ENCODE measurements at places on chromosomes 1 and 21. TPM values are rescaled to one million over a fixed set of nuclear protein-coding genes. Genes with fewer than 3 reads are reported as not detected.
A peak's percentile ranks its signal among the peaks of the same experiment; 100 is the strongest.

DNA sequence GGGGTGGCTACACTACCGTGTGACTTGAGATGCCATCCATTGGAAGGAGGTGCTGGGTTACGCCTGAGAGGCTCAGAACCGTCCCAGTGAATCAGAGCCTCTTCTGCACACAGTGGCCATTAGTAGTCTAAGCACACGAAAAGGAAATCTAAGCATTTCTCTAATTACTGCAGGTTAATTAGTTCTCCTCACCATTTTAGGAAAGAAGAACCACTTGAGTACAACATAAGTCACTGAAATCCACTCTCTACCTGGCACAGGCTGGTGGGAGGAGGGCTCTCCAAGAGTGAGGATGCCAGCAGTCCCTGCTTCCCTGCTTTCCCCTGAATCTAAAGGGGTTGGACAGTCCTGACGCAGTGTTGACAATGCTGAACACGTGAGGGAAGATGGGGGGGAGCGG lies 606.3 kb downstream of the NPHP4 start:
- no peak overlapping the region for H3K27ac ChIP-seq
- no peaks in the 10 kb centered on the region for H3K27me3 ChIP-seq
- DNase-seq = no peak

GRCh38 chr1:53568540-53568939 lies 109.3 kb downstream of the DMRTB1 start:
- peaks cover 28% of the 10 kb centered on the region for H3K4me1 ChIP-seq
- H3K4me3 ChIP-seq = no peak overlapping the region
- no peak overlapping the region for H3K27ac ChIP-seq
- no peaks in the 10 kb centered on the region for H3K27me3 ChIP-seq
- no peak for DNase-seq

The INSRR gene
- 0.08 TPM for total RNA-seq

DNA sequence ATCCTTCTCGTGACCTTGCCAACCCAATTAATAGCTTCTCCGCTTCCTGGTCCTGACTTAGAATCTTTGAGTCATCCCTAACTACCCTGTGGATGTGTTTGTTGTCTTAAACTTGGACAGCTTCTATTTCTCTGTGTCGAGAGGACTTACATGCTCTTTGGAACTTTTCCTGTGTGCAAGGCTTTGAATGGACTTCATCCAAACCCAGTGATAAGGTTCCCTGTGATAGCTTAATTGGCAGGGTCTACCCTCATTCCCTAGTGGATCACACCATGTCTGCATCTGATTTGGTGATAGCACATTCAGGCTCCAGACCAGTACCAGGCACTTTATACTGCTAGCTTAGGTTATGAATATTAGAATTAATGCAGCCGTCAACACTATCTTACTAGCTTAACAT lies 378.2 kb upstream of the KAZN start:
- no peak overlapping the region for H3K4me3 ChIP-seq
- H3K4me1 ChIP-seq = no peaks in the 10 kb centered on the region
- no peak for DNase-seq
- no peaks in the 10 kb centered on the region for H3K36me3 ChIP-seq
- no peak overlapping the region for H3K27ac ChIP-seq

DNA sequence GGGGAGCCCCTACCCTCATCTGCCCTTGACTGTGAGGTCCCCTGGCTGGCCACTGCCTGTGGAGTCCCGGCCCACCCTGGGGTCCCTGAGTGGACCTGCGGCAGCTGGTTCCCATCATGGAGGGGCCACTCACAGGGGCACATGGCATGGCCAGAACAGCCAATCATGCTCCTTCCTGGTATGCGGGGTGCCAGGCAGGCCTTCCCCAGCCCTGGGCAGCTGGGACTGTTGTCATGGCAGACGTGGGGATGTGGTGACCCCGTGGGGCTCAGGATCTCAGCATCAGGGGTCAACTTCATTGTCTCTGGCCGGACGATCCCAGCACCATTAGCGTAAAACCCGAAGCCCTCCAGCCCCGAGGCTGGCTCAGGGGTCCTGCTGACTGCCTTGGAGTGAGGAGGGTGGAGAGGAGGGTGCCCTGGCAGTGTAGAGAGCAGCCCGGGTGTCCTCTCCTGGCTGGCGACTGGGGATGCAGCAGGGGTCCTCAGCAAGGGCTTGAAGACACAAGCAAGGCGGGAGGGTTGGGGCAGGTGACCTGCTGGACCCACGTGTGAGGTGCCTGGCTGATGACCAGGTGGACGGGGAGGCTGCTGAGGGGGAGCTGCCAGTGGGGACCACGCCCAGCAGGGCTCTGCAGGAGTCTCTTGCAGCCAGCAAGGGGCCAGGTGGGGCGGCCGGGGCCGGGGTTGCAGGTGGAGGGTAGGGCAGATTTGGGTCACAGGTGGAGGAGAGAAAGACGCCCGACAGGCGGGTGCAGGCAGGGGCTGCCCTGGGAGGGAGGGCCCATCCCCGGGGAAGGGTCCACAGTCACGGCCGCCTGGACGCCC lies 45.1 kb downstream of the TRIM11 start:
- H3K27ac ChIP-seq = no peak overlapping the region
- no peak overlapping the region for H3K4me3 ChIP-seq
- peaks cover 7% of the 10 kb centered on the region for H3K4me1 ChIP-seq
- no peak for DNase-seq
- H3K36me3 ChIP-seq = no peaks in the 10 kb centered on the region
- H3K27me3 ChIP-seq = no peaks in the 10 kb centered on the region

GRCh38 chr1:19577561-19577960 lies 66.5 kb upstream of the NBL1 start:
- H3K27ac ChIP-seq = no peak overlapping the region
- H3K36me3 ChIP-seq = no peaks in the 10 kb centered on the region
- no peak for DNase-seq
- no peaks in the 10 kb centered on the region for H3K4me1 ChIP-seq
- H3K27me3 ChIP-seq = peaks cover 33% of the 10 kb centered on the region

GRCh38 chr1:53274026-53274425 lies 35.7 kb upstream of the MAGOH start:
- H3K4me3 ChIP-seq = no peak overlapping the region
- H3K36me3 ChIP-seq = no peaks in the 10 kb centered on the region
- no peak overlapping the region for H3K27ac ChIP-seq
- no peaks in the 10 kb centered on the region for H3K4me1 ChIP-seq

GRCh38 chr1:160800645-160801408 lies 4.9 kb downstream of the LY9 start:
- H3K4me1 ChIP-seq = no peaks in the 10 kb centered on the region
- no peak overlapping the region for H3K27ac ChIP-seq

DNA sequence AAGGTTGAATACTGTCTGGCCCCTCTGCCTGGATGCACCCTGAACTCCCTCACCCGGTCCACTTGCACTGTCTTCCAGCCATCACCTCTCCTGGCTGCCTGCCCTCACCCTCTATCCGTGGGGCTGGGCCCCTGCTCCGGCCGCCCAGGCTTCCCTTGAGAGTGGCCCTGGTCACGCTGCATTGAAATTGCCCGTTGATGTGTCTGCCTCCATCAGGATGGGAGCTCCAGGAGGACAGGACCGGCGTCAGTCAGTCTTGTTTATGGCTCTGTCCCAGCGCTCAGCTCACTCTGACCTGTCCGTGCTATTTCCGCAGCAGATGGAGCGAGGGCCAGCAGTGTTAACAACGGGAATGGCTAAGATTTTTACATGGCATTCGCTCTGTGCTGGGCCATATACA lies 34.9 kb downstream of the FOXO6 start:
- H3K27me3 ChIP-seq = peaks cover 25% of the 10 kb centered on the region
- DNase-seq = no peak
- no peak overlapping the region for H3K4me3 ChIP-seq
- no peak overlapping the region for H3K27ac ChIP-seq

The TMEM200B gene
- 22.5 TPM for total RNA-seq

GRCh38 chr1:159879136-159879535 lies 16.7 kb upstream of the VSIG8 start:
- no peaks in the 10 kb centered on the region for H3K27me3 ChIP-seq
- H3K27ac ChIP-seq = no peak overlapping the region
- DNase-seq = no peak
- H3K36me3 ChIP-seq = no peaks in the 10 kb centered on the region
- no peaks in the 10 kb centered on the region for H3K4me1 ChIP-seq
- no peak overlapping the region for H3K4me3 ChIP-seq

DNA sequence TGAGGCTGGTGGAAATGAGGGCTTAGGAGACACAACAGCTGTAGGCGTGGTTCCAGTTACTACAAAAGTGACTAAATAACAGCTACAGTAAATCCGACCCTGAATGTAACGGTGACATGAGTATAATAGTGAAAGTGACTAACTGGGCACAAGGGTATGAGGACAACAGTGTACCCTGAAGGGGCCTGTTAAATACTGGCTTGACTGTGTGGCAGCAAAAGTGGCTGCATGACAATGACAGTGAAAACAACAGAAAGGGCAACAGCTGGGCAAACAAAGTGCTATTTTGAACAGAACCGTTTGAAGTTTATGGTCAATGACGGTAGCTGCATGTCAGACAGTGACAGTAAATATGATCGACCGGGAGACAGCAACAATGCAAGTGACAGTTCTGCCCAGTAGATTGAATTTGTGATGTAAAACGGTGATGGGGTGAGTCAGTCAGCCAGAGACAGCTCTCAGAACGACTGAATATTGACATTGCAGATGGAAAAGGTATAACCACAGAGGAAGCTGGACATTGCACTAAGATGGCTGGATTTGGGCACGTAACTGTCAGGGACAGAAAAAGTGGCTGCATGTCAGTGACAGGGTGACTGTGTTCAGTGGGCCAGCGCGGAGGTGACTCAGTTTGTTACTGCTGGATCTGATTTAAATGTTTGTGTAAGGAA lies 1.2 kb upstream of the ZBTB40 start:
- no peaks in the 10 kb centered on the region for H3K36me3 ChIP-seq
- peaks cover 73% of the 10 kb centered on the region for H3K4me1 ChIP-seq
- DNase-seq = no peak
- no peaks in the 10 kb centered on the region for H3K27me3 ChIP-seq
- peak overlapping the region; percentile 98 for H3K27ac ChIP-seq

- H3K27ac ChIP-seq = no peak overlapping the region
- H3K4me3 ChIP-seq = no peak overlapping the region
- H3K4me1 ChIP-seq = peaks cover 19% of the 10 kb centered on the region
- no peaks in the 10 kb centered on the region for H3K36me3 ChIP-seq
These were observed 59.5 kb downstream of the KCNN3 start for GRCh38 chr1:154810571-154810970.

DNA sequence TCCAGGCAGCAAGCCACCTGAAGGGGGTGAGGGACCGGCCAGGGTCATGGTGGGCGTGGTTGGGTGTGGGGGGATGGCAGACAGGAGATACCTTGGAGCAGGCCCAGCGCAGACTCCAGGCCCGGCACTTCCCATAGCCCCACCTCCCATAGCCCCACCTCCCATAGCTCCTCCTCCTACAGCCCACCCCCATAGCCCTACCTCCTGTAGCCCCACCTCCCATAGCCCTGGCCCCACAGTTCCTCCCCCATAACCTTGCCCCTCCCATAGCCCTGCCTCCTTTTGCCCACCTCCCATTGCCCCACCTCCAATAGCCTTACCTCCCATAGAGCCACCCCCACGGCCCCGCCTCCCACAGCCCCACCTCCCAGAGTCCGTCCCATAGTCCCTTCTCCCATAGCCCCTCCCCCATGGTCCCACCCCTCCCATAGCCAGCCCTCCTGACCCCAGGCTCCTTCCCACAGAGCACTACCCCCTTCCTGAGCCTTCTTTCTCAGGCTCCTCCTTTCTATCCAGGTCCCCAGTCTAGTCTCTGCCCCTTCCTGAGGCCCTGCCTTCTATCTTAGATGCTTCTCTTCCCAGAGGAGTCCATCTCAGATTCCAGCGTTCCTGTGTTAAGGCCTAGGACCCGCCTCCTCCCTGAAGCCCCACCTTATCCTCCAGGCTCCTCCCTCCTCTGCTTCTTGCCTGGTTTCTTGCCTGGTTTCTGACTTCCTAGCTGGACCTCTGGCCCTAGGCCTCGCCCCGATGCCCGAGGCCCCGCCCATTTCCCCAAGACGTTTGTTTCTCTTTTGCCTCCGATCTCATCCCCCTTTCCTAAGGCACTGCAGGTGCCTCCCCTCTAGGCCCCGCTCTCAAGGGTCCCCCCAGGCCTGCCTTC lies 46.8 kb downstream of the PTPRU start:
- no peaks in the 10 kb centered on the region for H3K27me3 ChIP-seq
- H3K4me3 ChIP-seq = no peak overlapping the region
- no peak for DNase-seq
- H3K27ac ChIP-seq = no peak overlapping the region

- H3K27ac ChIP-seq = no peak overlapping the region
- DNase-seq = no peak
- H3K36me3 ChIP-seq = no peaks in the 10 kb centered on the region
- no peaks in the 10 kb centered on the region for H3K27me3 ChIP-seq
- no peak overlapping the region for H3K4me3 ChIP-seq
These were observed 311.8 kb downstream of the SIPA1L2 start for GRCh38 chr1:232318143-232318542.

DNA sequence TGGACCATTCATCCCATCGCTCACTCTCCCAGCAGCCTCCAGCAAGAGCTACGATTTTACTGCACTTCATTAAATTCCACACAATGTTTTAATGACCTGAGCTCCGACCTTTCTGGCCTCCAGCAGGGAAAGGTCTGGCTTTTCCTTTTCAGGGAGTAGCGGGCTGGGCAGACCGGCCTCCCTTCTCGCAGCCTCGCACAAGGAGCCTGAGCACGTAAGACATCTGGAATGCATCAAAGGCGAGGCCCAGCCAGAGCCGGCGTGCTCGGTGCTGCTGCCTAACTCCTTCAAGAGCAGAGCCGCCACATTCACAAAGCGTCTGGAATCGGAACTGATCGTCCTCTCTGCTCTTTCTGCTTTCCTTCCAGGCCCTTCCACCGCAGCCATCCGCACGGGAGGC lies 32.5 kb upstream of the FHAD1 start:
- no peaks in the 10 kb centered on the region for H3K36me3 ChIP-seq
- no peak for DNase-seq
- H3K27ac ChIP-seq = peak overlapping the region; percentile 85
- H3K4me1 ChIP-seq = peaks cover 33% of the 10 kb centered on the region

- peaks cover 6% of the 10 kb centered on the region for H3K4me1 ChIP-seq
- DNase-seq = no peak
- H3K27ac ChIP-seq = no peak overlapping the region
- H3K27me3 ChIP-seq = no peaks in the 10 kb centered on the region
- no peaks in the 10 kb centered on the region for H3K36me3 ChIP-seq
These were observed 4.6 kb upstream of the GMEB1 start for GRCh38 chr1:28663871-28664470.

The PI4KB gene
- 74.1 TPM for total RNA-seq

The LMX1A gene
- total RNA-seq = not detected

GRCh38 chr1:205514211-205515142 lies 10.0 kb downstream of the CDK18 start:
- no peak for DNase-seq
- no peaks in the 10 kb centered on the region for H3K36me3 ChIP-seq
- H3K27me3 ChIP-seq = peaks cover 13% of the 10 kb centered on the region
- no peak overlapping the region for H3K4me3 ChIP-seq

The GRHL3 gene
- total RNA-seq = not detected

DNA sequence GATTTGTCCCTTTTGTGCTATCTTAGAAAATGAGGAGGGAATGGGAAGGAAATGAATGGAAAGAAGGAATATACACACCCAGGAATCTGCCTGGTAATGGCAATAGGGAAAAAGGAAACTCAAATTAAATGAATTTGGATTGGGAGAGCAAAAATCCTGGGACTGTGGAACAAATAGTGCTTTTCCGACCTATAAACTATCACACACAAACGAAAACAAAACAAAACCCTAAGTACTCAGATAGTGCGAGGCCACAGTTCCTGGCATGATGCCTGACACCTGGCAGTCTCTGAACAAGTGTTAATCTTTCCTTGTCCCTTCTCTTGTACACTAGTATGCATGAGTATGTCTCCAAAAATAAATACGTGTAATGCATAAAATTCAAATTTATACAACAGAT lies 319.8 kb upstream of the SPAG17 start:
- H3K4me1 ChIP-seq = peaks cover 2% of the 10 kb centered on the region
- no peaks in the 10 kb centered on the region for H3K36me3 ChIP-seq
- DNase-seq = no peak
- H3K27me3 ChIP-seq = no peaks in the 10 kb centered on the region
- H3K4me3 ChIP-seq = no peak overlapping the region
- no peak overlapping the region for H3K27ac ChIP-seq

Data from osteocyte (in vitro differentiated cells).